ENCODE measurements at places on chromosomes 11 and 22.

GRCh38 chr11:2355000-2355644, 22.0 kb upstream of the CD81 start:
- no peak for DNase-seq

DNA sequence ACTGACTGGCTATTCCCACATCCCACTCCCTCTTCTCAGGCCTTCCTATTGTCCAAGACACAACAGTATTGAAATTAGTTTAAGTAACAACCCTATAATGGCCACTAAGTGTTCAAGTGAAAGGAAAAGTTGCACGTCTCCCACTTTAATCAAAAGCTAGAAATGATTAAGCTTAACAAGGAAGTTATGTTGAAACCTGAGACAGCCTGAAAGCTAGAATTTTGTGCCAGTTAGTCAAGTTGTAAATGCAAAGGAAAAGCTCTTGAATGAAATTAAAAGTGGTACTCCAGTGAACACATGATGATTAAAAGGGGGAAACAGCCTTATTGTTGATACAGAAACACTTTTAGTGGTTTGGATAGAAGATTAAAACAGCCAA, 332.7 kb downstream of the CASP12 start:
- DNase-seq, result no peak

GRCh38 chr22:37566903-37567798, 6.9 kb downstream of the CDC42EP1 start:
- DNase-seq, result peak; percentile 95

DNA sequence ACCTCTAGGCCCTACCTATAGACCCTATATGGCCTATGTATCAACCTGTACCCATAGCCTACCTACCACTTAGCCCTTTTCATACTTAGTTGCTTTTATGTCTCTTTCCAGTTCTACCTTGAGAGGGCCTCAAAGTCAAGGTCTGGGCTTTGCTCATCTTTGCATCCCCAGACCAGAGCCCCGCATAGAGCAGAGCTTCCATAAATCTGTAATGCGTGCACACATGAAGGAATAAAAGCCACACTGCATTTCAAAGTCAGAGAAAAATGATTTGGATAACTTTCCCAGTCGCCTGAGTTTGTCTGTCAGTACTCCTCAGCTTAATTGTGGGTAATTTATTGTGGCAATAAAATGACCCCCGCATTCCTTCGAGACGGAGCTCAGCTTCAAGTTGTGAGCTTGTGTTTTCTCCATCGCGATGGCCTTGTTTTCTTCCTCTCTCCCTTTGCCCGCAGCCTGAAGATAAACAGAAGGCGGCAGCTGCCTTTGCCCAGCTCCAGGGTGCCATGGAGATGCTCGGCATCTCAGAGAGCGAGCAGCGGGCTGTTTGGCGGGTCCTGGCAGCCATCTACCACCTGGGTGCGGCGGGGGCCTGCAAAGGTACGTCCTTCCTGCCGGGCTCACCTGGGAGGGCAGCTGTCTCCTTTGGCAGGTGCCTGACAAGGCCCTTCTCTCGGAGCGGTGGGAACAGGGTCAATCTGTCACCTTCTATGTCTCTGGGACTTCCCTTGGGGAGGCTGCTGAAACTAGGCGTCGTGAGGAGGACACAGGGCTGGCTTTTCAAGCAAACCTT, 55.7 kb downstream of the MYO18B start:
- no peak for DNase-seq

- DNase-seq, result peak; percentile 89
Observed at GRCh38 chr11:416757-417621, 2.2 kb upstream of the SIGIRR start.

GRCh38 chr11:61971248-61972111, 4.0 kb upstream of the FTH1 start:
- peak; percentile 98 for DNase-seq

DNA sequence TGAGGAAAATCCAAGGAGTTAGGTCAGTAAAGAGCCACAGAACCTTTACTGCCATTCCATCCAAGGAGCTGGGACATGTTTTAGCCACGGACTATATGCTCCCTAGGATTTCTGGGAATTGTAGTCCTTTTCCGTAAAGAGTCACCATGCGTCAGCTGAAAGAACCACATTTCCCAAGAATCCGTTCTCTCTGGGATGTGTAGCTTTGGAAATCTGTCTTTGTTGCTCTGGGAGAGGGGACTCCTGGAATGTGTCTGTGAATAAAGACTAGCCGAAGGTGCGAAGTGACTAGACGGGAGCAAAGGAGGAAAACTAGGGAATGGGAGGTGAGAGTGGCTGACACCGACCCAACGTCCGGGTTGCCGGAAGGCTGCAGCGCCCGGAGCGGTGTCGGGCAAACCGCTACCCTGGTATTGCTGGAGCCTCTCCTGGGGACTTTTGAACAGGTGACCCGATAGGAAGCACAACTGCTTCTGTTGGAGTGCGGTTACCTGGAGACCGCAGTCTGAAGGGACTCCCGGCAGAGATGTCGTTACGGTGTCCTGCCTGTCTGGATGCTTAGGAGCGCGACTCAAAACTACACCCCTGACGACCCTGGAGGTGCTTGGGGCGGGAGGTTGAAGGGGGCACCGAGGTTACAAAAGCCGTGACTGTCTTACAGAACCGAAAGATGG, at the start of gene IFTAP:
TSS of gene IFTAP (plus strand) at position 187 of the 674 bp plus-strand sequence. CDS start 15,602 bp downstream, outside the sequence.
- peak; percentile 76 for DNase-seq

DNA sequence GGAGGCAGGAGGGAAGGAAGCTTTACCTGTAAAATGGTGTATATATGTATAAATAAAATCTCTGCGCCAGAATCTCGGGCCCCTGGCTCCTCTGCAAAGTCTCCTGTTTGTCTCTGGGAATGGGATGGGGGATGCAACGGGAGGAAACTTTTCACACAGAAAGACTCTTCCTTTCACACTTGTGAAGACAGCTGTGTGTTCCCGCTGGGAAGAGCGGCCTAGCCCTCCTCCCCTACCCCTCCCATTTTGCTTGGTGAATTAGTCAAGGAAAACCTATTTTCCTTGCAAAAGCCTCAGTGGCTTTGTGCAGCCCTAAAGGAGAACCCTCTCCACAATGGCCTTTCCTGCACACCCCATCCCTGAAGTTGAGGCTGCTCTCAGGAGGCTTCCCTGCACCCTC, 9.4 kb upstream of the IGF2 start:
- no peak for DNase-seq

DNA sequence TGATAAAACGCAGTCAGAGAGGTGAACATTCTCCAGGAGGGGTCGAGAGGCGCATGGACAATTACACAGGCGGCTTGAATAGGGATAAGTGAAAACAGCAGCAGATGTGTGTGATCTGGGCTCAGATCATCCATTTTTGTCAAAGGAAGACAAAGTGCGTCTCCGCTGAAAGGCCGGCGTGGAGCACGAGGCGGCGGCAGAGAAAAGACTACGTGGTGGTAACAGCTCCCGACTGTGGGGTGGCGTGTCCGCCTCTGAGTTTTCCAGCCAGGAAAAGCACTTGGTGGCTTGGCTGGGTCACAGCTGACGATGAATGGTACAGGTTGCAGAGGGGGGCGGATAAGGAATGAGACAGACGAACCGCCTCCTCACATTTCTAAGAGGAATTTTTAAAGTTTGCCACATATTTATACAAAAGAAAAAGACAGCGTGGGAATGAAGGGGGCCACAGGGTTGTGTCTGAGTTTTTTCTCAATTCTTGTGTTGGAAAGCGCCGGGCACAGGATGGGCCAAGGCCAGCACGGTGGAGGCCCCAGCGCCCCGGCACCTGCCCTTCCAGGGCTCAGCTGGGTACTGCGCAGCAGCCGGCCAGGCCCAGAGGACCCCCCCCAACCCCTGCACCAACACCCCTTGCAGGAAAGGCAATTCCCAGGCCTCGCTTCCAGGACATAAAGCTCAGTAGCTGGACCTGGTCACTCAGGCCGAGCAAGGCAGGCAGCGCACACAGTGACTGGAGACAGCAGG, 80.4 kb downstream of the TRMU start:
- no peak for DNase-seq

GRCh38 chr22:39664485-39665200, 94.1 kb downstream of the CACNA1I start:
- DNase-seq, result no peak

- DNase-seq, result peak; percentile 73
Observed at GRCh38 chr11:19819148-19819547, 106.5 kb downstream of the NAV2 start.

DNA sequence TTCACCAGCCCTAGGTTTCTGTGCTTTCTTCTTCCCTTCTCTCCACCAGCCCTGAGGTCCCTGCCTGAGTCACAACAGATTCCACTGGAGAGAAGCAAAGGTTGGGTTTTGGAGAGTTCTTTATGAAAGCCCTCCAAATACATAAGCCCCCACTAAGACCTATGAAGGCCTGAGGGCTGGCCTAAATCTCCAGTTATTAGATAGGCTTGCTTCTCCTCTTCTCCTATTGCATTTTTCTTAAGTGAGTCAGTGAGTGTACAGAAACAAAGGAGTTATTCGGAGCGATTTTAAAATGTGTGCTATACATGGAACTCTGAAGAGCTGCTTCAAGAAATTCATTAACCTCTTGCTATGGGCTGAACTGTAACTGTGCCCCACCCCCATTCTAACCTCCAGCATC, 1057.3 kb downstream of the OPCML start:
- DNase-seq, result no peak

DNA sequence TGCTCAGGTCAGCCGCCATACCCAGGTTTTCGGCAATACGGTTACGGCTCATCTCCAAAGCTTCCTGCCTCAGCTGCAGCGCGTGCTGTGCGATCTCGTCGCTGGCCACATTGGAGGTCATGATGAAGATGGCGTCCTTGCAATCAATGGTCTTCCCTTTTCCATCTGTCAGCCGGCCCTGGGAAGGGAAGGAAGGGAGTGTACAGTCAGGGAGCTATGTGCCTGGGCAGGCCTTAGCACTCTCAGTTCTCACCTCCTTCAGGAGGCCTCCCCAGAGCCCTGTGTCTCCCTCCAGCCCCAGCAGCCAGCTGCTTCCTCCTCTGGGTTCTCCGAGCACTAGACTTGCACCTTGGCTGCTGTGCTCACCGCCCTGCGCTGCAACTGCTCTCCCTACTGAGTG, 51.5 kb upstream of the PHOX2A start:
- DNase-seq, result no peak

DNA sequence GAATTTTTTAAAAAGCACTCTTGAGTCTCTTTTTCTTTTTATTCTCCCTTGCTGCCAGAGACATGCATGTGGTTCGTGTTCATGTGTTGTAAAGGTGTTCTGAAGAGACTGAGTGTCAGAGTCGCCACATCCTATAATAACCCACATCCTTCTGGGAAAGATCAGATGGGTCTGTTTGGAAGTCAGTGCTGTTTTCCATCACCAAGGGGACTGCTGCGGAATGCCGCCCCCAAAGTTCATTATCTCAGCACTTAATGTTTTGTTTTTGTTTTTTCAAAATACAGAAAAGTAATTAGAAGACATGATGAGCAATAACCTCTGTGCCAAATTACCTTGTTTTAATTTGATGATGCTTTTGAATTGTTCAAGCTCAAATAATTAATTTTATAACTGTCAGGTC, 56.9 kb upstream of the EIF3M start:
- DNase-seq, result no peak

GRCh38 chr22:32794449-32795213, 6.9 kb upstream of the TIMP3 start:
- no peak for DNase-seq

GRCh38 chr11:77876045-77876444, 55.1 kb downstream of the AAMDC start:
- DNase-seq, result no peak

- no peak for DNase-seq
Observed at GRCh38 chr11:54603898-54604297, at the start of gene OR4C46. OR4C46 (minus strand) TSS chr11:54603998; CDS start chr11:54603998, 0 bp downstream.

DNA sequence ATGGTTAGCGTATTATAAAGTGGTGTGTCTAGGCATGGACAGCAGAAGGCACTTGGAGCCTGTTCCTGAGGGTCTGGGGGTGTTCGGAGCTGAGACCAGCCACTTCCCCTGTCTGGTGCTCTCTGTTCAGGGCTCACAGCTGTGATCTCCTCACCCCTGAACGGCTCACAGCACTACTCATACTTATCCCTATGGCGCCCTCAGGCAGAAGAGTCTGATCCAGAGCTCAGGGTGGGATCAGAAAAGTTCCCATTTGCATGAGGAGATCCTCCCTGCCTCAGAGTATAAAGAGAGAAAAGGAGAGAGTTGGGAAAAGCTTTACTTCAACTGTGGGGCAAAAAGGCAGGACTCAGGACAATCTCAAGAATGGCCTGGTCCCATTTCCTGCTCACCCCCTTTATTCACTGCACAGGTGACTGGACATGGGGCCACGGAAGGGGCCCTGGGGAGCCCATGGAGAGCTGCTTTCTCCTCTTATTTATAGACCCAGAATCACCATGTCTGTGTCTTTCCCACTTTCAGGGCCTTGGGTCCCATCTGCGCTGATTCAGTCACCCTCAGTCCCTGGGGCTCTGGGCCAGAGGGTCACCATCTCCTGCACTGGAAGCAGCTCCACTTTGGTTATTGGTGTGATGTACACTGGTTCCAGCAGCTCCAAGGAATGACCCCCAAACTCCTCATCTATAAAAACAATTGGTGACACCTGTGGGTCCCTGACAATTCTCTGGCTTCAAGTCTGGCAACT, 97.0 kb upstream of the TOP3B start:
- no peak for DNase-seq

DNA sequence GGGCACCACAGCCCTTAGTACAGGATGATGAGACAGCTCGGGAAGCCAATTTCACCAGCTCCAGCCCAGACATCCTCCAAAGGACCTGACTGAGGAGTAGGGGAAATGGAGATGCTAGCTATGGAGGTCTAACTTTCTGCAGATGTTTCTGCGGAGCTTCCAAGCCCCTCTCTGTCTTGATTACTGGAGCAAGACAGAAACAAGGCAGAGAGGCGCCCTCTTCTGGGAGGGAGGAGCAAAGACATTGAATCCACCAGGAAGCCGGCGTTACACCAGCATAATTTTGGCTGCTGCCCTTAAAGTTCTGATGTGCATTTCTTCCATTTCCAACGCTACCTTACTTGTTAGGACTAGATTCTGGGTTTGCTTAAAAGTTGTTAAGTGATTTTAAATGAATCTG, 107.3 kb upstream of the HSD17B12 start:
- no peak for DNase-seq

DNA sequence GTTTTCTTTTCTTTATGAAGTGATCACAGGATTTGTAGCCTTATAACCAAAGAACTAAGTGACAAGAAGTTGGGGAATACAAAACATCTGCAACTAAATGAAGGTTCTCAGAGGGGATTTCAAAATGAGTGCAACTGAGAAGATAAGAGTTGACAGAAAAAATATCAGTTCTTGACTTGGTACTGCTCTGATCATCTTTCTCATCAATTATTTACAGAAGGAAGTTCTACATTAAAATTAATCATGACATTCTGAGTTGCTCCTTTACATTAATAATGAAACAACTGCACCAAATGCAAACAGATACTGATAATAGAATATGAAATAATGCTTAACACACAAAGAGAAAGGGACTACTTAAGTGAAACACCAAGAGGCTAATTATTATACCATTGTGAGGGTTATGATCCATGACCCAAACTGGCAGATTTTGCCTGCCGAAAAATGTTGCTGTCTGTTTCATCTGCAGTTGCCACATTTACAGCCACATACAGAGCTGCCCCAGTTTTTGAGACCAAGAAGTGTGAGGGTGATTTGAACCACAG, 561.9 kb upstream of the ANO5 start:
- DNase-seq, result no peak

All from upper lobe of right lung (tissue), 1 donor.